ENCODE measurements at places on chromosomes 1 and 21. TPM values are rescaled to one million over a fixed set of nuclear protein-coding genes. Genes with fewer than 3 reads are reported as not detected.

SLC30A10 gene
- total RNA-seq = not detected

LSM10 gene
- 42.3 TPM for total RNA-seq

IQGAP3 gene
- 36.4 TPM for total RNA-seq

MMEL1 gene
- total RNA-seq = not detected

DNA sequence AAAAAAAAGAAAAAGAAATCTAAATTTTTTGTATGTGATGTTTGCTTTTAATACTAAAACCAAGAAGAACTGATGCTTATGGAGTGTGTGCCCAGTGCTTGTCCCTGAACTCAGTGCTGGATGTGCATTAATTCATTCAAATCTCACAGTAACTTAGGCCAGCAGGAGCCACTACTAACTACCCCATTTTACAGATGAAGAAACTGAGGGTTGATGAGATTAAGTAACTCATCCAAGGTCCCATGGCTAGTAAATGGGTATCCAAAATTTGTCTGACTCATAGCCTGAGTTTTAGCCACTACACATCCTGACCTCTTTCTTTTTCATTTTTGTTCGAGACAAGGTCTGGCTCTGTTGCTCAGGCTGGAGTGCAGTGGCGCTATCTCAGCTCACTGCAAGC is 127.9 kb downstream of the CCDC185 start:
- no peak for DNase-seq

- DNase-seq = no peak
Observed at GRCh38 chr1:22323846-22324504, 127.7 kb upstream of the ZBTB40 start.

DNA sequence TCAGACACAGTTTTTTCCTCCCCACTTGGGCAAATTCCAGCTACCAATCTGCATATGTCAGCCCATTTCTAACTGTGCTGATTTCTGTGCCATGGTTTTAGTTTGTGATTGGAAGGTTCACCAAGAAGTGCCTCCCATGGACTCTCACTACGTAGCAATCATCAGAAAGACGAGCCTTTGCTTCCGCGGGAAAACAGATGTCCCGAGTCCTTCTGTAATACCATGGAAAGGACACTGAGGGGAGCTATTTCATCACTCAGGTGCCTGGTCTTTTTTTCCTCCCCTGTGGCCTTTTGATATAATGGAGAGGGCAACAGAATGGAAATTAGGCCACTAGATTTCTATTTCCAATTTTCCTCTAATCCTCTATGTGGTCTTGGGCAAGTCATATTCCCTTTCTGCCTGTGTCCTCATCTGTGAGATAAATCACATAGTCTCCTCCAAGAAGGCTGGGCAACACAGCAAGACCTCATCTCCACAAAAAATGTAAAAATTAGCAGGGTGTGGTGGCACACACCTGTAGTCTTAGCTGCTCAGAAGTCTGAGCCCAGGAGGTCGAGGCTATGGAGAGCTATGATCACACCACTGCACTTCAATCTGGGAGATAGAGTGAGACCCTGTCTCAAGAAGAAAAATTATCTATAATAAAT is 24.8 kb downstream of the LEMD1 start:
- peak; percentile 87 for DNase-seq

- no peak for DNase-seq
Observed at GRCh38 chr1:37181425-37181824, 147.1 kb upstream of the GRIK3 start.

DNA sequence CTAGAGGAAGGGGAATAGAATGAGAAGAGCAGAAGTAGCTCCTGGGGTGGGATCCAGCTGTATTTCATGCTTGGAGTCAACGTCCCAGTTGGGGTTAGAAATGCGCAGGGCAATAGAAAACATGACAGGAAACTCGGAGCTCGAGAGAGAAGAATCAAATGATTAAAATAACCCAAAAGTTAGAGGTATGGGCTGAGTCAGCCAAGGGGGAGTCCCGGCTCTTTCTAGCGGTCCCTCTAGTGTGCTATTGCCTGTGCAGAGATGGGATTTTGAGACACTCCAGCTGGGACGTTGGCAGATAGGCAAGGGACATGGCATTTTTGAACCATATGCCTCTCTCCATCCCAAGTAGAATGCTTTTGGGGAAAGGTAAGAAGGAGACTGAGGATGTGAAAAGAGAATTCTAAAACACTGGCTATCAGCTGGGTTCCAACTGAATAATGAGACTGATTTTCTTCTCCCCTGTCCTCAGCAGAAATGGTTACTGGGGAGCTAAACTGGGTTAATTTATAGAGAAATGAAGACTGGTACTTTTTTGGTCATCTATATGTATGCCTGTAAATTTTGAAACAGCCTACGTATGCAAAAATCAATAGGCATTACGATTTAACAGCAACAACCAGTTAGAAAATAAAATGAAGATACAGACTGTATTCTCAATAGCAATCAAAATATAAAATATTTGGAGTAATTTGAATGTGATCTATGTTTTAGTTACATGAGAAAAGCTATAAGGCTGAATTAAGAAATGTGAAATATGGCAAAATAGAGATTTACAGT is 7.0 kb upstream of the VPS26C start:
- no peak for DNase-seq

DNA sequence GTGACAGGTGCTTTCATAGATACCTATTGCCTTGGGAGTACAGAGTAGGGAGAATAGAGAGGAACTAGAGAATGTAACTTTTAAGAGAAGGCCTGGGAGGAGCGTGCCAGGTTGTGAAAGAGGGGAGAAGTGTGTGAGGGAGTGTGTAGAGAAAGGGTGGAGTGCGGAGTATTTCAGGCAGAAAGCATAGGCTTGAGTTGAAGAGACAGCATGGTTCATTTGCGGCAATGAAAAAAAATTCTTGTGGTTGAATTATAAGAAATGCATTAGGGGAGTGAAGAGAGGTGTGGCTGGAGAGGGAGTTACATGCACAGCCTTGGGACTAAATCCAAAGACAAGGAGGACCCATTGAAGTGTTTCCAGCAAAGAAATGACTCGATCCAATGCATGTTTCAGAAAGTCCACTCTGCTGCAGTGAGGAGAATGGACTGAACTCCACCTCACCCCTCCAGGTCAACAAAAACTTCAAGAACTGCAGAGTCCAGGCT is 81.7 kb upstream of the ADAM30 start:
- DNase-seq = no peak

GRCh38 chr1:1510912-1511532 is 940 bp upstream of the ATAD3A start:
- peak; percentile 22 for DNase-seq

GRCh38 chr1:170929835-170930554 is 5.3 kb upstream of the MROH9 start:
- DNase-seq = peak; percentile 83

DNA sequence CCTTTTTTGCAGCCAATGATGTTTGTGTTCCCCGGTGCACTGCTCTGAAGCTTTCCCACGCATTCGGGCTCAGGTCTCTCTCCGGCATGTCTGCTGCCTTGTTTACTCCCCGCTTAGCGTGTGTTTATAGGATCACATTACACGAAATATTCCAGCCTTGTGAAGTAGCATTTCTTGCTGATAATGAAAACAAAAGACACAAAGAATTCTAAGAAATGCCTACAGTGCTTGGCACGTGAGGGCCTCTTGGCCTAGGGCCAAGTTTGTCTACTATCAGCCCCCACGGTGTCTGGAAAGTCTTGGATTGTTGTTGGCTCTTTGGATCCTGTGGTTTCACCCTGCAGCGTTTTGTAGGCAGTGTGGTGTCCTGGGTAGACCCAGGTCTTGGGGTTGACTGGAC is 11.2 kb upstream of the GSTM4 start:
- no peak for DNase-seq

All from MCF 10A (cell line).